ENCODE measurements at places on chromosomes 6 and 20.

DNA sequence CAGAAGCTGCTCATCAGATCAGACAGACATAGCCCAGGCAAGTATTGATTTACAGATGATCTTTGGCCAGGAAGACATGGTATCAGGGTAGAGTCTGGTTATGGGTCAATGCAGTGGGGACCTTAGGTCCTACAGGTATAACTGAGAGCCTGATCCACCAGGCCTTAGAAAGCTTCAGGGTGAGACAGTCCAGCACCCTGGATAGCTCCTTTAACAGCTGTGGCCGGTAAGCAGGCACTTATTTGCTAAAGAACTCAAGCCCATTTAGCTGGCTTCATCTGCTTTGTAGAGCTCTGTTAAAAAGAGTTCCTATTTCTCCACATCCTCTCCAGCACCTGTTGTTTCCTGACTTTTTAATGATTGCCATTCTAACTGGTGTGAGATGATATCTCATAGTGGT lies 39.6 kb downstream of the ESR1 start:
- no peak for DNase-seq

DNA sequence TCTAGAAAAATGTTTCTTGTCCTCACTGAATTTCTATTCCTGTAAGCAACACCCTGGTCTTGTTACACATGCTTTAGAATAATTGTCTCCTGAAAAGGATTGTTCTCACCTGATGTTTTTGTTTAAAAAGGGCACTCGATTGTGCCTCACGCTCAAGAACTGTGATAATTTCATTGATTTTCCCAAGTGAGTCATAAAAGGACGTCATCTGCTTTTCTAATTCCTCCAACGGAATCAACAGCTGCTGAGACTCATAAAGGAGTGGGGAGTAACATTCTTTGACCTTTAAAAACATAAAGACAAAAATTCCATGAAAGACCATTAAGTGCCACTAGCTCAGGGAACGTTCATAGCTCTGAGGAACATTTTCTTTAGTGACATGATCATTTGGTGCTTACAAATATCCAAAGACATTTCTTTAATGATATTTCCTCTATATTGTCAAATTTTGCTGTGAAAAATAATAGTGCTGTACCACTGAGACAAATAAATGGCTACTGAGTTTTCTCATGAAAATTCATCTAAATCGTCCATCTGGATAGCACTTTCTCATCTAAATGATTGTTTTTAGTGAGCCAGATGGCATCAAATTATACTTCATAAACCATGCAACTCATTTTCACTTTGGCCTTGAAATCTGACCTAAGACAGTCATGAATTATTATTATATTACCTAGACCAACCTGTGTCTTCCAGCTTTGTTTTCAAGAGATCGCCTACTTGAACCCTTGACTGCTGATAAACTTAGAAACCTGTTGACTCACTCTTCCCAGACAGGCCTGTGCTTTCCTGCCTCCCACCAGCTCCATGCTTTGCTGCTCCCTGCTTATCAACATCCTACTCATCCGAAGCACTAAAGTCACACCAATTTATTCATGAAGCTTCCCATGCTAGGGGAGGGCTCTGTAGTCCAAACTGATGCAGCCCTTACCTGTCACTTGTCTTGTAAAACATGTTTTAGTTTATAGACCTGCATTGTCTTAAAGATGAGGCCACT lies 178.2 kb downstream of the SYNE1 start:
- DNase-seq, result no peak

GRCh38 chr6:122109075-122109474 lies 290.4 kb upstream of the HSF2 start:
- DNase-seq, result no peak

- no peak for DNase-seq
These were observed 27.9 kb downstream of the ELMO2 start for GRCh38 chr20:46378412-46379009.

DNA sequence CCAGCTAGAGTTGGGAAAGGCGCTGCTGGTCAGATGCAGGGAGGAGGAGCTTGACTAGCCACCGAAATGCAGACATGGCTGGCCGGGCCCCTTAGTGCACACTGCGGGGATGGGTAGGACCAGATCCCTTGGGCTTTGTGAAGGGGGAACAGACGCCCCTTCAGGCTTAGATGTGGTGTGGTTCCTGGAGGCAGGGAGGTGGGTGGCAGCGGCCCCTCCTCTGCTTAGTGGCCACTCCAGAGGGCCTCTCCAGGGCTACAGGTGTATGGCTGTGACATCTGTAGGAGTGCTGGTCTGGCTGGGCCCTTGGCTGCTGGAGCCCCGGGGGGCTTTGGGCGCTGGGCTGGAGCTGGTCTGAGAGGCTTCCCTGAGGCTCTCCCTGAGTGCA lies 5.9 kb downstream of the CCND3 start:
- DNase-seq, result no peak

GRCh38 chr20:45970646-45971424 lies 1.2 kb downstream of the ZNF335 start:
- no peak for DNase-seq

GRCh38 chr6:116568111-116568510 lies 3.2 kb upstream of the RWDD1 start:
- no peak for DNase-seq

DNA sequence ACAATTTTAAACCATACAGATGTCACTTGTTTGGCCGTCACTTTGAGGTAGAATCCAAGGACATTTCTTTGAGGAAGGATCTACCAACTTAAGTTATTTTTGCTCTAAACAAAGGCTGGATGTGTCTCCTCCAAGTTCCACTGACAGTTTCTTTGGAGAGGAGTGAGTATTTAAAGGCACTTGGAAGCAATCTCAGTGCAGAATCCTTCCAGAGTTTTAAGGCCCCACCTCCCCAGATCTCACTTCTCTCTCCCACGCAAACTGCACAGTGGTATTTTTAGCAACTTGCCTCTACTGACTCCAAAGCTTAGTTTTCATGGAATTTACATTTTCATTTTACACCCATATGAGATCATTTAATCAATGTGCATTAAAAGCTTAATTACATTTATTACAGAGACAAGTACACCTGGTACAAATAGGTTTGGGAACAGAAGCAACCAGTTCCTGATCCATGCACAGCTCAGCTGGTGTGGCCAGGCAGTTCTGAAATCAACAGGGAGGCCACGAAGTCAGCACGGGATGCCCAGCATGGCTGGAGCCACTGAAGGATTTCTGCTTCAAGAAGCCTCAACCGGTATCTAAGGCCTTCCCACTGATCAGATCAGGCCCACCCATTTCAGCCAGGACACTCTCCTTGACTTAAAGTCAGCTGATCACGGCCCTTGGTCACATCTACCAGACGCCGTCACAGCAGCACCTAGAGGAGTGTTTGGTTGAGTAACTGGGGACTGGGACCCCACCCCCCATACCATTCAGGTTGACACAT lies 109.8 kb downstream of the SYCP2 start:
- no peak for DNase-seq

DNA sequence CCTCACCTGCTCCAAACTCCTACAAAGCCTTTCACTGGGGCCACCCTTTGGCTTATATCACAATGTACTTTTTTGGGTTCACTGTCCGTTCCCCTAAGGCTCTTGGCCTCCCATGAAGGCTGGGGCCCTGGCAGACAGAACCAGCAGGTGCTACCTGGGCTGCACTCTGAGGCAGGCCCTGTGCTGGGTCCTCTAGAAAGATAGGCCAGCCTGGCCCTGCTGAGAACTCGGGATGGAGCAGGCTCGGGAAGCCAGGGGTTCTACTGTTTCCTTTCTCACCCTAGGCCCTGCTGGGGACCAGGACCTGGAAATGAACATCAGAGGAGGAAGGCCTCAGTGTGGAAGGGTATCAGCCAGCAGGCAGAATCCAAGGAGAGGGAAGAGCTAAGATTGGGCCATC lies 79.5 kb downstream of the MRPL14 start:
- no peak for DNase-seq

- no peak for DNase-seq
These were observed 124.0 kb downstream of the EDN1 start for GRCh38 chr6:12414096-12414675.

- DNase-seq, result no peak
These were observed 252.0 kb downstream of the TBX18 start for GRCh38 chr6:84512391-84512790.

DNA sequence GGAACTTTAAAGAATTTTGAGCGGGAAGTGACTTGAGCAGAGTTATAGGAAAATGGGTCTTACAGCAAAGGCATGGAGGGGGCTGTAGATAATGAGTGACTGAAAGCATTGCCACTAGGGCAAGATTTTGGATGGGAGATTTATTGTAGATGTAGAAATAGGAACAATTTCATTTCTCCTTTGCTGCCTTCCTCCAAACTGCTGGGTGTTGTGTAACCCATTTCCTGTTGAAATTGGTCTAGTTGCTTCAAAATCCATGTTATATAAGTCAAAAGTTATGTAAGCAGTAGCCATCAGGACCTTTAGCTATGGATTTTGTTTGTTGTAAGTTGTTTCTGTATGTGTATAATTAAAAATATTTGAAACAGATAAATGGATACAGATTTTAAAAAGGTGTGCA lies 11.1 kb downstream of the YWHAB start:
- no peak for DNase-seq

DNA sequence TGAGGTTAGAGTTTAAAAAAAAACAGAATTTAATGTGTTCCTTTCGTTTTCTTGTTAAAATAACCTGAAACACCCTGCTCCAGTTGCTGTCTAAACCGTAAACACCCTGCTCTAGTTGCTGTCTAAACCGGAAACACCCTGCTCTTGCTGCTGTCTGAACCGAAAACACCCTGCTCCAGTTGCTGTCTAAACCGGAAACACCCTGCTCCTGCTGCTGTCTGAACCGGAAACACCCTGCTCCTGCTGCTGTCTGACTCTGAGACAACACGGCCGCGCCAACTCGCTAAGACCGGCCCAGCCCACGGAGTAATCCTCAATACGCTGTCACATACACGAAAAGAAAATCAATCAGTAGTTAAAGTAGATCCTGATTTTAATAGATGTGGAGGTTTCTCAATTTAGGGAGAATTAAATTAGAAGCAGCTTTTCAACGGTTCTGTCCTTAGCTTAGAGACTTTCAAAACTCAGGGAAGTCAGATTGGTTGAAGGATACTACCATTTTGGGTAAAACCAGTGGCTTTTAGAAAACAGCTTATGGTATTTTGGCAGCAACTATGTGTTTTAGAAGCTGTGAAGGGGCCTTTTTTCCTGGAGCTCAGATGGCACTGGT lies 98.3 kb downstream of the RAMACL start:
- no peak for DNase-seq

DNA sequence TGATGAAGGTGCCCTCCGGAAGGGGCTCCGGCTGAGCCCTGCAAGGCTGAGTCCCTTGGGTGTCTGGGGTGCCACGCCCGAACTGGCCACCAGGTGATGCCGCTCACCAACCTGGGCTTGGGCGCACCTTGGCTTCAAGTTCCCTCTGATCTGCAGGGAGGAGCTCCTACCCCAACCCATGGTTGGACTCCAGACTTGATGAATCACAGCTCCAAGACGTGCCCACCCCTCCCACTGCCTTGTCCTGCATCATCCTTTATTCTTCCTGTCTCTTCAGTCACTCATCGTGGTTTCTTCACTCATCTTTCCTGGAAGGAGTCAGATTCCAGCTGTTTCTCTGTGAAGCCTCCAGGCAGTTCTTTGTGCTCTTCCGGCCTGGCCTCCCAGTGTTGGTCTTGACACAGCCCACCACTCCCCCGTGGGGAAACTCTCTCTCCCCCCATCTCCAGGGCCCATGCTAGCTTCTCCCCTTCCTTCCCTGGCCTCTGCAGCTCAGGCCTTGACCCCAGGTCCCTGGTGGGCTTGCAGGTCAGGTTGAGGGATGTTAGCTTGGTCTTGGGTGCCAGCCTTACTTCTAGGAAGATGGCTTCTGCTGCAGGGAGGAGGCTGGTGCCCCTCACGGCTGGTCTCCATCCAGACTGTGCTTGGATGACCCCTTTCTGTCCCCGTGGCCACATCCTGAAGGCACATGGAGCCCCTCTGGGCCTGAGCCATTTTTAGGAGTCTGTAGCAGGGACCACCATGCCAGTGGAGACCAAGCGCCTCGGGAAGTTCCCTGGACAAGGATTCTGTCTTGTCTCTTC lies 2.6 kb upstream of the ZBP1 start:
- DNase-seq, result no peak

DNA sequence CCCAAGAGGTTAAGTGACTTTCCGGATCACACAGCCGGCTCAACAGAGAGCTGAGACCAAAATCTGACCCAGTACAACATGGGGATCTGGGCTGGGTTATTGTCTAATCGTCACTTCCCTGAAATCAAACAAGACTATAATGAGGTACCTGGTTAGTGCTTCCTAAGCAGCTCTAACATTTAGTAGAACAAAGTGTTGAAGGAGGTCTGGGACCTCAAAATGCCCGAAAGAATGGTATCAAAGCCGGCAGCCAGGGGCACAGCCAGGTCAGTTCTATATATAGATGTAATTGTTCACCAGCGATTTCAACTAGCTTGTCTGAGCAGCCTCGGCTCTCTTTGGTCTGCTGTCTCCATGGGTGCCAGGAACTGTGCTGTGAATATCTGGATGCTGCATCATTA lies 245.5 kb upstream of the ECI2 start:
- no peak for DNase-seq

GRCh38 chr6:143575440-143575839 lies 63.9 kb upstream of the FUCA2 start:
- no peak for DNase-seq

DNA sequence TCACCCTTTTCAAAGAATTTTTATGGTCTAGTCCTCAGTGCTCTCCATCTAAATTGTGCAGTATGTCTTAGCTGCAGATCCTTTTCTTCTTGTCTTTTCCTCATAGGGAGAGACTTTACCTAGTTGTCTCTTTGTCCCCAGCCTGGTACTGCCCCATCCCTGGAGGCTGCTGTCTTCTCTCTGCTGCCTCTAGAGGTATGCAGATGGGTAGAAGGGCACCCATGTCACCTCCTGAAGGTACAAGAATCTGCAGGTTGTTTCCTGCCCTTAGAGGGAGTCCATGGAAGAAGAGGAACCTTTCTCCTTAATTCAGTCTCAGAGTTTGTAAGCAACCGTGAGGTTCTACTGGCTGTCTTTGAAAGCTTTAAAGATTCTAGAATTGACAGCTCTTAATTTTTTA lies 39.1 kb downstream of the MCM8 start:
- no peak for DNase-seq

- DNase-seq, result no peak
These were observed 128.7 kb downstream of the RIN2 start for GRCh38 chr20:19886661-19887288.

GRCh38 chr6:161091972-161092701 lies 100.6 kb downstream of the MAP3K4 start:
- no peak for DNase-seq

DNA sequence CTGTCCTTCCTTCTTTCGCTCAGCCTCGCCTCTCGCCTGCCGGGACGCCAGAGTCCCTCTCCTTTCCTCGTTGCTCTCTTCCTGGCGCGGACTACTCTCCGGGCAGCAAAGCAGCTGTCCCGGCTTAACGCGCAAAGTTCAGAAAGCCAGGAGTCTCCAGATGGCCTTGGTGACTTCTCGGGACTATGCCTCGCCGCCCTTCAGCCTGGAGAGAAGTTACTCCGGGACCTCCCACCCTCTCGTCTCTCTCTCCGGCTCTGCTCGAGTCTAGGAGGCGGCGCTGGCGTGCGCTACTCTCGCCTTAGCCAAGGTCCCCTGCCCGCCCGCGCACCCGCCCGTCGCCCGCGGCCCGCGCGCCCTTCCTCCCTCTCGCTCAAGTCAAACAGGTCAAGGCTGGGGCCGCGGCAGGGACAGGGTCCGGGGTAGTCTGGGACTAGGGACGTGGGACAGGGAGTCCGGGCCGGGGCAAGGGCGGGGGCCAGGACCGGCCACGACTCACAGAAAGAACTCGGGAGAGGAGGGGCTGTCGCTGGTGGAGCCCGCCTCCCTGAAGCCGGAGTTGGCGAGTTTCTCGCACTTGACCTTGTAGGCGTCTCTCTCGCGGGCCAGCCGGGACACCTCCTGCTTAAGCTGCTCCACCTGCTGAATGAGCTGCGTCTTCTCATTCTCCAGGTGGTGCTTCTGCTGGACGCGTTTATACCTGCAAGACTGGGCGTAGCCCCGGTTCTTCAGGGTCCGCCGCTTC lies 1.5 kb downstream of the MAFB start:
- DNase-seq, result no peak
